T-cell (primary cell): ENCODE measurements at places on chromosomes 12 and 14.

DNA sequence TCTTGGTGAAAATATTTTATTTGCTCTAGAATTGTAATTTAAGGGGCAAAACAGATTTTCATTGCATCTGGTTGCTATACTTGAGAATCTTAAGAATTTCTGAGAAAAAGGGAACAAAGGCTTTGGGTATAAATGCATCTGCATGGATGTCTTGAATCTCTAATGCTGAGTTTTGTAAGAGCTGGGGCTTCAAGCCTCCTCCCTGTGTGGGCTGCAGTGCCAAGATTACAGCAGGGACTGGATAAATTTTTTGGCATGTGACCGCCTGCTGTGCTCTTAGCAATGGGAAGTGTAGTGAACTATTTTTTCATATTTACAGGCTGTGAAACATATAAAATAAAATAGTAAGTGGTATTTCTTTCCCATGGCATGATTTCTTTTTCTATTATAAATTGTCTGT, 70.0 kb downstream of the SLC38A6 start:
- DNase-seq, result no peak

GRCh38 chr12:119989361-119989730, 310 bp downstream of the BICDL1 start:
- peak; percentile 36 for DNase-seq

DNA sequence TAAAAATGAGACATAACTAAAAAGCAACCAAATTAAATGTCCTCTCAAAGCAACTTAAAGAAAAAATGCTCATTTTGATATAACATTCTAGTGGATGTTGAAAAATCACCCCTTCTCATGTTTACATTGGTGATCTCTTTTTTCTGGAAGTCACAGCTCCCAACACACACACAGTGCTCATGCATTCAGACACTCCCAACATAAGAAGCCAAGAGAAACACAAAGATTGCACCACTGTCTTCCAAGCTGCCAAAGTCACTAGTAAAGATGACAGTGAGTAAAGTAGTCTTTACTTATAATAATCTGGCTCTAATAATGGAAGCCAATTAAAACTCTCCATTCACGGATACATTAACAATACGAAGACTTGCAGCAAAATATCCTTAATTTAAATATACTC, 218.4 kb downstream of the NTF3 start:
- no peak for DNase-seq

GRCh38 chr14:91575469-91576208, 65.5 kb upstream of the PPP4R3A start:
- no peak for DNase-seq

- no peak for DNase-seq
Measured at GRCh38 chr14:64878837-64879634, 671 bp downstream of the SPTB start.

DNA sequence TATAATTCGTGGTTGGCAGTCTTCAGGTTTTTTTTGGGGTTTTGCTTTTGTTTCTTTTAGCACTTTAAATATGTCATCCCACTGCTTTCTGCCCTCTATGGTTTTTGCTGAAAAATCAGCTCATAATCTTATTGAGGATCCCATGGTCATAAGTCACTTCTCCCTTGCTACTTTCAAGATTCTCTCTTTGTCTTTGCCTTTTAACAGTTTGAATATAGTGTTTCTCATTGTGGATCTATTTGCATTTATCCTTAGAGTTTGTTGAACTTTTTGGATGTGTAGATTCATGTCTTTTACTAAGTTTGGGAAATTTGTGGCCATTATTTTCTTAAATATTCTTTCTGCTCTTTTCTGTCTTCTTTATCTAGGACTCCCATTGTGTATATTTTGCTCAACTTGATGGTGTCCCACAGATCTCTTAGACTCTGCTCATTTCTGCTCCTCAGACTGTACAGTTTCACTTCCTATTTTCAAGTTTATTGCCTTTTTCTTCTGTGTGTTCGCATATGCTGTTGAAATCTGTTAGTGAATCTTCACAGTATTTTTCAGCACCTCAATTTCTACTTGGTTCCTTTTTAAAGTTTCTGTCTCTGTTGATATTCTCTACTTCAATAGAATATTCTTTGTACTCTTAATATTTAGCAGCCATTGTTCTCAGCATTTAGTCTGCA, 70.8 kb downstream of the WNK1 start:
- no peak for DNase-seq

DNA sequence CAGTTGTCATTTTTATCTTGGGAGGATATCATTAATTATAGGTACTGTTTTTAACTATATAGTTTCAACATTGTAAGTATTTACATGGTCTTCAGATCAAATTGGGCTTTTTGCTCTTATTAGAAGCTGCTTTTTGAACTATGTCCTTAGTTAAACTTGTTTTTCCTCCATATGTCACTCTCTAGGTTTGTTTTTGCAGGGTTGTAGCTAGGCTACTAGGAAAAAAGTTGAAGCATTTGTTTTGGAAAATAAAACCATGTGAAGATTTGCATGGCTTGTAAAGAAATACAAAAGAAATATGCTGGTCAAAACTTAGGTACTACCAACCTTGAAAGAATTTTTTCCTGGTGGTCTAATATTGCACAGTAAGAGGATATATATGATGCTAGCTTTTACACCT, 3.4 kb downstream of the ARID2 start:
- no peak for DNase-seq

GRCh38 chr14:63972323-63972932, 119.6 kb downstream of the SYNE2 start:
- no peak for DNase-seq

- no peak for DNase-seq
Measured at GRCh38 chr12:2233034-2233433, 180.2 kb downstream of the CACNA1C start.

GRCh38 chr12:2256915-2257314, 204.1 kb downstream of the CACNA1C start:
- no peak for DNase-seq

DNA sequence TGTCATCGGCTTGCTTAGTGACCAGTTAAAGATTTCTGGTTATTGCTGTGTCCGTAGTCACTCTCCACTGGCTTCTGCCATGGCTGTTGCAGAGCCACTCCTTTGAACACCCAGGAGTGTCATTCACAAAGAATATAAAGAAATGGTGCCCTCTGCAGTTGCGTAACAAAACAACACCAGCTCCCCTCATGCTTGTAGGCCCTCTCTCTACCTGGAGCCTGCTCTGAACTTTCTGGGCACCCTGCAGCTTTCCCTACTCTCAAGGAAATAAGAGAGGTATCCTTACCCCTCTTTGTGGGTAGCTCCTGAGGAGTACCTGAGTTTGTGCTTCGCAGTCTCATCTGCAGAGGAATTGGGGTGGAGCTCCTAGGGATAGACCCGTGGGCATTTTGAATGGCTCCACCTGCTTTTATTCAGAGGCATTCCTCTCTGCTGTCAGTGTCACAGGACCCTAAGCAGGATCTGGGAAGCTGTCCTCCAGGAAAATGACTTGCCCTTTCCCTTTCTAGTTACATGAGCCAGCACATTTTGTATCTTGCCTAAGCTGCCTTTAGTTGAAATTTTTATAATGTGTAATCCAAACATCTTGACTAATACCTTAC, 97.2 kb upstream of the TMEM260 start:
- no peak for DNase-seq

DNA sequence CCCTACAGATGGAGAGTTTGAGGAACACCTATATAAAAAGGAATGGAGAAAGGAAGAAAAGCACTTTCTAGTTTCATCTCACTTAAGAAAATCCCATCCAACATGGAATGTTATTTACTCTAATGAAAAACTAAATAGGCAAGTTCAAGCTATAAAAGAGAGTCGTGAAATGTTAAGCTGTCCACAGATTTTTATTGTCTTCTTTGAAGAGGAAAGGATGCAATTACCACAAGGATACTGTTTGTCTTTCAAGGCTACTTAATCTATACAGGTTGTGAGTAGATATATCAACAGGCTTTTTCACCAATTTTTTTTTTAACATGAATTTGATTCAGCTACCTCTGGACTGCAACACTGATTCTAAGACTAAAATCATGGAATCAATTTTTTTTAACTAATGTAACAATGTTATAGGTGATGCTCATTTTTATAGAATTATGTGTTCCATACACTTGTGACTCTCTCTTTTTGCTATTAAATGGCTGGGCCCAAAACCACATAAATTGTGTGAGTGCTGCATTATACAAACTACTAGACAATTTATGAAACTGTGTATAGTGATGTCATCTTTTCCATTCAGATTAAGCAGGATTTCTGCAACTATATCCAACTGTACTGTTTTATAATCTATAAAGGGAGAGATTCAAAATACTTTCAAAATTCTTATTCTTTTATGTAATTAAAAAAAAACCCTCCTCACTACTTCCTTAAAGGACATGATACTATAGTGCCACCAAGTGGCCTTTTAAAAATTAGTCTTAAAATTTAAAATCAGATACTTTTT, 26.8 kb upstream of the BMAL2 start:
- no peak for DNase-seq

DNA sequence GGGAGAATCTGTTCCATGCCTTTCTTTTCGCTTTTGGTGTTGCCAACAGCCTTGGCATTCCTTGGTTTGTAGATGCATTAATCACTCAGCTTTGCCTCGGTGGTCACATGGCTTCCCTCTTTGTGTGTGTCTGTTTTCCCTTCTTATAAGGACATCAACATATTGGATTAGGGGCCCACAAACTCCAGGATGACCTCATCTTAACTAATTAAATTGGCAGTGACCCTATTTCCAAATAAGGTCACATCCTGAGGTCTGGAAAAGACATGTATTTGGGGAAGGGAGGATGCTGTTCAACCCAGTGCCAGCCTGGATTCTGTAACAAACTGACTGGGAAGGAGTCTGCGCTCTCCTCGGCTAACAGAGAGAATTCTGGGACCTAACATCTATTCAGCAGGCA, 365.7 kb upstream of the FKBP4 start:
- DNase-seq, result no peak

DNA sequence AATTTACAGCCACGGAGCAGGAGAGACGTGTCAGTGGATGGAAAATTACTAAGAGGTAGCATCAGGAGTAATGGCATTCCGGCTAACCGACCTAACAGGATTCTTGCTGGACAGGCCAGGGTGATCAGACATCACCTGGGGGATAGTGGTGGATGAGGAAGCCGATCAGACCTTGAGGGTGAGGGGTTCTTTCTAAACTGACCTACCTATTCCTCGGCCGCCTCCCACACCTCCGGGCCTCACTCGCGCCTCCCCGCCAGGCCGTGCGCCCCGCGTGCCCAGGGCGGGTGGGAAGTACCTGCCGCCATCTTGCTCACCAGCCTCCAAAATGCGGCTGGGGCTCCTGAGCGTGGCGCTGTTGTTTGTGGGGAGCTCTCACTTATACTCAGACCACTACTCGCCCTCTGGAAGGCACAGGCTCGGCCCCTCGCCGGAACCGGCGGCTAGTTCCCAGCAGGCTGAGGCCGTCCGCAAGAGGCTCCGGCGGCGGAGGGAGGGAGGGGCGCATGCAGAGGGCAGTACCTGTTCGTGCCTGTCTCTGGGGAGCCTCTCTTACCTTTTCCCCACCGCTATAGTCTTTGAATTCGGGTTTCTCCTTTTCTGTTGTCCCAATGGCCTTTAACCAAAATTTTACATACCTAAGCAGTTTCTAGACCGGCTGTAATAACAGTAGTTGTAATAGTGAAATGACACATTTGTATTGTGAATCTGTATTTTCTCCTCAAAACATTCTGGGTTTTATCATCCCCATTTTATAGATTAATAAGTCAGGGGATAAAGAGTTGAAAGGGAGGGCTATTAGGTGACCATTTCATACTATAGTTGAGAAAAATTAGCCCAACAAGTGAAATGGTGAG, at the start of gene TMPRSS12:
Gene TMPRSS12, plus strand, starts transcription at position 290 of the 857 bp plus-strand sequence. Its CDS starts 39 bp downstream, at position 329.
- no peak for DNase-seq

DNA sequence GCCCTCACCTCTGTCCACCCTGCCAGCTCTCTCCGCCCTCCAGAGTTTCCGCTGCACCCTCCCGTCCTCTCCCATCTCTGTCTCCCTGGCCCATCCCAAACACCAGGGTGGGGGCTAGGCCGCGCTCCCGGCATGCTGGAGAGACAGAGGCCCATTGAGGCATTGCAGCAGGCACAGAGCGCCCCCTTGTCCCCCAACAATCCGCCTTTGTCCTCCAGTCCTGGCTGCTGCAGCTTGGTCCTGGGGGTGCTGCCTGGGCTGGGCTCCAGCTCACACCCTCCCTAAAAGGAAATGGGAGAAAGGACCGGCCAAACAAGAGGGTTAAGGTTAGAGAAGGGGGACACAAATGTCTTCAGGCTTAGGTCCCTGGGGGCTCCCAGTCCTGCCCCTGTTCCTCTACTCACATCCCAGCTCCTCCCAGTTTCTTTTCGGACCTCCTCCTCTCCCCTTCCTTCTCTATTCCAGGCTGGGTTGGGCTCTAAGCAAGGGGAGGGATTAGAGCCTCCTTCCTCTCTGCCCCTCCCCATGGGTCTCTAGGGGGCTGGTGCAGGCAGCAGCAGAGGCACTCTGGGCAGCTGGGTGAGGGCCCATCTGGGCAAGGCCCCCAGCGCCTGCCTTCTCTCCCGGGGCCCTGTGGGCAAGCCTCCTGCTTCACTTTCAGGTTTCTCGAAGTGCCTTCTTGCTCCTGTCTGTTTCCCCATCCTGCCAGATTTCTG, at the start of gene CMTM5:
Gene CMTM5, plus strand, starts transcription at position 565 of the 716 bp plus-strand sequence. CDS start 206 bp downstream, outside the sequence.
- no peak for DNase-seq

GRCh38 chr12:53218551-53219291, 11.7 kb upstream of the ITGB7 start:
- no peak for DNase-seq

DNA sequence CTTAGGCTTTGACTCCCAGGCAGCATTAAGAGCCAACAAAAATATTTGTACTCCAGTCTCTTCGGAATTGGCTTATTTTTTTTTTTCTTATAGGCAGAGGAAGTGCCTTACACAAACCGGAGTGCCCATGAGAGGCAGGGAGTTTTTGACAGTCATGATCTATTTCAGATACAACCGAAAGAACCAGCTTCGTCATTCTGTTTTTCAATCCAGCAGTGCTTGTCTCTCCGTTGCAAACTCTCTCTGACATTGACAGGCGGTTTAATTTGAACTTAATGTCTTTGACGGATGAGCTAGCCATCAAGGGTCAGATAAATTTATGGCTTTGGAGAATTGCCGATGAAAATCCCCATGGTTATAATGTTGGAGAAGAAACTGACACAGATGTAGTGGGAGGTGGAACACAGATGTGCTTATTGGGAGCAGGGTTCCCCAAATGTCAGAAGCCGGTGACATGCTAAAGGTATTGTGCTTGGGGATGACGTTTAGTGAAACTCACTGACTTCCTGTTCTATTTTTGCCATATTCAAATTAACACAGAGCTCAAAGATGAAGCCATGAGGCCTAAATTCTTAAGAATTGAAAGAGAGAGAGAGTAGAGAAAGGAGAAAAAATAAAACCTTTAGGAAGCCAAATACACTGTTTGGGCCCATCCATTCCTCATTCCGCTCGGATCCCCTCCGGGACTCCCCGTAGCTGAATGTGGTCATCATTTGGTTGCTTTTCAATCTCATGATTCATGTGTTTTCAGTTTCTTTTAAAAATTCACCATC, 59.7 kb downstream of the PLXNC1 start:
- peak; percentile 19 for DNase-seq

DNA sequence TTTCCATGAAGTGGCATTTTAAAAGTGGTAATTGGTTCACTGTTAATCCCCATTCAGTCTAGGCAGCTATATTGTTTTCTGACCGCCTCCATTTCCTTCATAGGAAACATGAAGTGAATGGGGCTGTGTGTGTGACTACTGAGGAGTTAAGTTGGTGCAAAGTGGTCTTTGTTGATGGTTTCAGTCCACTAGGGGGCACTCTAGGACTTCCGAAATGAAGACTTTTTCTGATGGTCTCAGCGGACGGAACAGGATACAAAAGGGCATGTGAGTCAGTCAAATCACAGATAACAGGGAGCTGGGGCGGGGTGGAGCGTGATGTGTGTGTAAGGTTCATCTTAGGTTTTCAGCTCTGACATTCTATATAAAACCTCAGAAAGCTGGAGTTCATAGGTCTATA, 240.1 kb upstream of the OR4E1 start:
- peak; percentile 51 for DNase-seq

GRCh38 chr14:103228866-103229265, 105.2 kb upstream of the EIF5 start:
- DNase-seq, result no peak
